ENCODE measurements at places on chromosomes 4 and X.

DNA sequence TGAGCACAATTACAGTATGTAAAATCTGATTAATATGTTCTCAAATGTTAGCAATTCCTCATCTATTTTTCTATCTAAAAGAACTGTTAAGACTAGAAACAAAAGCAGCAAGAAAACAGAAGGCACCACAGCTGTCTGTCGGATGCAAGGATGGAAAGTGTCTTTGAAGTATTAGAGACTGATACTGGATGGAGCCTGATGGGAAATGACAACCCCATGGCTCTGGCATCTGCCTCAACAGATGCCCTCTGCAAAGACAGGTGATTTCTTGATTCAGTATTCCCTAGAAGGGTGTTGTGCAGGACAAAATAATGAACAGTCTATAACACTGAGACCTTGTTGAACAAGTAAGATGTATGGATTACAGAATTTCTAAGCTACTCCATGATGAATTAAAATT is 19.7 kb downstream of the LRCH2 start:
- no peak for DNase-seq

GRCh38 chrX:45888518-45888917 is 656.7 kb downstream of the ZNF674 start:
- no peak for DNase-seq

DNA sequence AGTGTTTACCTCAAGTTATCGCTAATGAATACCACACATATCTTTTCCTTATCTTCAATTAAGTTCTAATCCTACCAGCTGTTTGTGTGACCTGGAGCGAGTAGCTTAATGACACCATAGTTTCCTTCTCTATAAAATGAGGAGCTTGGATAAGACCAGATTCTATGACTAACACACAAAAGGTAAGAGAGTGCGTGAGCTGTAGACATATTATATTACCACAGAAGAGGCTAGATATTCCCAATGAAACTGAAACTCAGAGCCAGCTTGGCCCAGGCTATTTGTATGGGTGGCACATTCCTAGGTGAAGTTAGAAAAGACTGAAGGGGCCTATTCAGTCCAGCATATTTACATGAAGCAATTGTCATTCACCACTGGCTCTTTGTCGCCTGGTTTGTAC is 30.2 kb downstream of the ASB5 start:
- DNase-seq, result no peak

GRCh38 chr4:20096911-20097310 is 154.8 kb upstream of the SLIT2 start:
- DNase-seq, result no peak

DNA sequence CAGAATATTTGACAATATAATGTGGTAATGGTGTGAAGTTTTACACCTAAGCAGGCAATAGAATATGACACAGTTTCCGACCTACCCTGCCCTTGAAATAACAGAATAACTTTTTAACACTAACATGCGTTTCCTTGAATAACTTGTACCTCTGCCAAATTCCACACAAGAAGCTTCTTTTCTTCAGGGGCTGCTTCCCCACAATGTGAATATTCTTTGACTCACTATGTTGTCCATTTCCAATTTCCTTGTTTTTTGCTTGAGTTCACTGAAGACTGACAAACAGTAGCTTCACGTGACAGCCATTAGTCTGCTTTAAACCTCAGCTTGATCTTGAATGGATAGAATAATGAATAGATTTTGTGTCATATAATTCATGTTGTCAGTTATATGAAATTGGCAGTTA is 14.3 kb downstream of the SHROOM3 start:
- no peak for DNase-seq

GRCh38 chr4:48212165-48212564 is 57.5 kb downstream of the TEC start:
- DNase-seq, result no peak

GRCh38 chr4:108449129-108449528 is 171.2 kb upstream of the RPL34 start:
- DNase-seq, result no peak

GRCh38 chr4:159222043-159222552 is 119.2 kb downstream of the RAPGEF2 start:
- no peak for DNase-seq

GRCh38 chr4:61531188-61531587 is 331.1 kb downstream of the ADGRL3 start:
- DNase-seq, result no peak

GRCh38 chrX:106692425-106693065 is 34.0 kb upstream of the RNF128 start:
- peak; percentile 23 for DNase-seq

DNA sequence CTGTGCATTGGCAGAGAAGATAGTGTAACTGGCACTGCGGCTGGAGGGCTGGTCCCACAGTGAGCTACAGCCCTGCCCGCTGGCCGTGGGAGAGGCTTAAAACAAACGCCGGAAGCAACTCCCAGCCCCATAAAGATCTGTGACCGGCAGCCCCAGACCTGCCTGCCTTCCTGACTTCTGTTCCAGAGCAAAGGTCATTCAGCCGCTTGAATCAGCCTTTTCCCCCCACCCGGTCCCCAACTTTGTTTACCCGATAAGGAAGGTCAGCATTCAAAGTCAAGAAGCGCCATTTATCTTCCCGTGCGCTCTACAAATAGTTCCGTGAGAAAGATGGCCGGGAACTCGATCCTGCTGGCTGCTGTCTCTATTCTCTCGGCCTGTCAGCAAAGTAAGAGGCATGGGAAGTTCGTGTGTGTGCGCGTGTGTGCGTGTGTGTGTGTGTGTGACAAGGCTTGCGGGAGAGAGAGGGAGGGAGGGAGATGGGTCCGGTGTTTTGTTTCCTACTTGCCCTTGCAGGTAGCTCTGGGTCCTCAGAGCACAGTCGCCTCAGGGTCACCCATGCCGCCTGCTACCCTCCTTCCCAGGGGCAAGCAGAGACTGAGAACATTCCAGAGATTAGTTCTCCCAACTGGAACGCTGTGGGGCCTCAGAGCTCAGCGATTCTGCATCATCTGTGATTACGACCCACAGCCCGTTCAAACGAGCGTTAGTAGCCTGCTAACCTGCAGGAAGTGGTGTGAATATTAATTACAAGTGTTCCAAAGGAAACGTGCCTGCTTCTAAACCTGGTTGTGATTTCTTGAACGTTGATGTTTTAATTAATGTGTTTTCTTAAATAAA is at the start of gene MGST2:
Gene MGST2, plus strand, starts transcription at position 130 of the 840 bp plus-strand sequence. Its CDS starts 201 bp downstream, at position 331.
- DNase-seq, result peak; percentile 84

- DNase-seq, result no peak
Observed at GRCh38 chr4:137998666-137999429, 243.3 kb downstream of the SLC7A11 start.

DNA sequence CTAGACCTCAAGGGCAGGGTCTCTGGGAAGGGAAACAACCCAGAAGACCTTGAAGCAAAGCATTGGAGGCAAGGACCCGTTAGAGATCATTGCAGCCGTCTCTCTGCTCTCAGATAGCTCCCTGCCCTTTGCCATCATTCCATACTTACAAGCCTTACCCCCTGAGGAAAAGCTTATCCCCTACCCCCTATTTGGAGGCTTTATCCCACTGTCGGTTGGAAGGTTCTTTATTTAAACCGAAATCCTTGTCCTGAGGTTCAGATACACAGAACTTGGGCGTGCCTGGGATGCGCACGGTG is 84.4 kb downstream of the EFNB1 start:
- DNase-seq, result no peak

GRCh38 chr4:22410645-22411247 is 105.1 kb downstream of the ADGRA3 start:
- peak; percentile 52 for DNase-seq

GRCh38 chr4:122163767-122164166 is 11.6 kb downstream of the BLTP1 start:
- DNase-seq, result no peak

DNA sequence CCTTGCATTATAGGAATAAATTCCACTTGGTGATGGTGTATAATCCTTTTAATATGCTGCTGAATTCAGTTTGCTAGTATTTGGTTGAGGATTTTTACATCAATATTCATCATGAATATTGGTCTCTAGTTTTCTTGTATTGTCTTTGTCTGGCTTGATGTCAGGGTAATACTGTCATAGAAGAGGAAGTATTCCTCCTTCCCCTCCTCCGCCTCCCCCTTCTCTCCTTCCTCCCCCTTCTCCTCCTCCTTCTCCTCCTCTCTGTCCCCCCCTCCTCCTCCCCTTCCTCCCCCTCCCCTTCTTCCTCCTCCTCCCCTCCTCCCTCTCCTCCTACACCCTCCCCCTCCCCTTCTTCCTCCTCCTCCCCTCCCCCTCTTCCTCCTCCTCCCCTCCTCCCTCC is 65.8 kb downstream of the RGS12 start:
- DNase-seq, result no peak

DNA sequence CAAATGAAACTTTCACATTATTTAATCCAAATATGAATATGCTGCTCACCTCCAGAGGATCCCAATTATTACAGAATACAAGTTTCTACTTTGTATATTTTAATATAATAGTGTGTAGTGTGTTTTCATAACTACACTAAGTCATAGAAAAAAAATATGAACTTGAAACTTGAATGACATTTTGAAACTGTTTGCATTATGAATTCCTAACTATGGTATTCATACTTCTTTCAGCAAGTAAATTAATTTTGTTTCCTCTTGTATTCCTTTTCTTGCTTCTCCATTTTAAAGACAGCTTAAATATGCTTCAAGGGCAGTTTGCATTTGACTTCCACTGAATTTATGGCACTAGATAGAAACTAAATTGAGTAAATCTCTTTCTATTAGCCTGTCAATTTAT is 177.1 kb downstream of the BMPR1B start:
- no peak for DNase-seq

- DNase-seq, result no peak
Observed at GRCh38 chr4:45688341-45688740, 435.5 kb downstream of the GABRG1 start.

GRCh38 chr4:2741626-2742025 is 14.5 kb downstream of the TNIP2 start:
- no peak for DNase-seq

DNA sequence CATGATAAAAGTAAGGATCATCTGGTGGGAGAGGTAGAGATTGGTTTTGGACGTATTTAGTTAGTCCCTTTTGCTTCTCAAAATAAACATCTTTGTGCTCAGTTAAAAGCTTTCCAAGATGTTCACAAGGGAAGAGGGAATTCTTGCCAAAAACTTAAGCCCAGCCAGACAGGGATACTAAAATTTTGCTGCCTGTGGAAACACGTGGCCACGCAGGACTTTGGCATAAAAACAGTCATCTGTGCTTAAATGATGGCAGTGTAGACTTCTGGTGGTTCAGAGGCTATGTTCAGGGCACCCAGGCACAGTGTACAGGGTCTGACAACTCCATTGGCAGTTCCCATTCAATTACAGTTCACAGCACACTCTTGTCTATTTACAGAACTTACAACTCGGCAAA is 93.2 kb upstream of the JADE1 start:
- DNase-seq, result no peak

GRCh38 chr4:74426101-74426500 is 18.8 kb upstream of the AREG start:
- no peak for DNase-seq

- DNase-seq, result no peak
Observed at GRCh38 chr4:180811556-180811955, 1431.6 kb upstream of the TENM3 start.

DNA sequence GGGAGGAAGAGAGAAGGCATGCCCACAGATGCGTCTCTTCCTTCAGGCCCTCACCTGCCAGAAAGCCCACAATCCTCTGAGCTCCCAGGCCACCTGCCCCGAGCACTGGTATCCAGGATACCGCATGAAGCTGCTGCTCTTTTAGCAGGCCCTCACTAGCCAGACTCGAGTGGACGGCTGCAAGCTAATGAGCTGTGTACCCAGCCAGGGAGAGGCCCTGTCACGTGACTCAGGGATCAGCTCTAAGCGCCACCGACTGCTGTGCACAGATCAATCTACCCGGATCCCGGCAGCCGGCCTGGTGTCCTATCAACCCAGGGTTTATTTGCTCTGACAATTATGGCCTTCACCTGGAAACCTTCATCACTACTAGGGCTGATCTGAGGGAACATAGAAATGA is 39.0 kb downstream of the BCOR start:
- no peak for DNase-seq

DNA sequence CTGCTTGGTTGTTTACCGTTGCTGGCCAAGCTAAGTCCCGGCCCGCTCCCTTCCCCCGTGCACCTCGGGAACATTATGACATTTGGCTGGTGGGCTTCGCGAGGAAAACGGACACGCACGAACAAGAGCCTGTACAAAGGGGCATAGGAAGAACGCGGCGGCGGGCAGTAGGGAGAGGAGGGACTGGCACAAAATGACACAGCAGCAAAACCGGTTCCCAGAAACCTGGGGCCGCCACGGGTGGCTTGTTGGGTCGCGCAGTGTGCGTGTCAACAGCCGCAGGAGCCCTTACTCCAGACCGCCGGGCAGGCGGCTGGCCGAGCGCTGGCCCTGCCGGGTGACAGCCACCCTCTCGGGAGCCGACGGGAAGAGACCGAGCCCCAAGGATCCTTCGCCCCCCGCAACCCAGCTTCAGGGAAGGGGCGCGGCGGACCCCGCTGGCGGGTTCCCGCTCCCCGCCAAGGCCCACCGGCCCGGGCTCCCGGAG is 1.6 kb upstream of the LIN54 start:
- no peak for DNase-seq

- no peak for DNase-seq
Observed at GRCh38 chrX:149527705-149528104, 13.1 kb upstream of the EOLA1 start.

- no peak for DNase-seq
Observed at GRCh38 chr4:73375328-73375741, 28.8 kb upstream of the ALB start.

GRCh38 chr4:183424109-183424744 is 20.2 kb upstream of the CDKN2AIP start:
- DNase-seq, result no peak

DNA sequence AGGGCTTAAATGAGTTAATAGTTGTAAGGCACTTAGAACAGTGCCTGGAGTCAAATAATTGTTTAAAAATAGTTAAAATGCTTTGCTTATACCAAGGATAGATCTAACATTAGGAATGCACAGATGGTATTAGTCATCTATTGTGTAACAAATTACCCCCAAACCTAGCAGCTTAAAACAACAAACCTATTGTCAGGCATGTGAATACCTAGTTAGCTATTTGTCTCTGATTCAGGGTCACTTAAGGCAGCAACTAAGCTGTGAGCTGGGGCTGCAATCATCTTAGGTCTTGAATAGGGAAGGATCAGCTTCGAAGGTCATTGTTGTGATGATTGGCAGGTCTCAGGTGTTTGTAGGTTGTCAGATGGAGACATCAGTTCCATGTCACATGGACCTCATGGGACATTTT is 42.4 kb upstream of the AGA start:
- no peak for DNase-seq

GRCh38 chr4:73620115-73620792 is at the start of gene RASSF6:
RASSF6 (minus strand) TSS chr4:73620436; CDS start chr4:73611795, 8,641 bp downstream.
- DNase-seq, result peak; percentile 90
